Fibroblast of skin of scalp (primary cell): ENCODE measurements at places on chromosomes 2 and 18.

DNA sequence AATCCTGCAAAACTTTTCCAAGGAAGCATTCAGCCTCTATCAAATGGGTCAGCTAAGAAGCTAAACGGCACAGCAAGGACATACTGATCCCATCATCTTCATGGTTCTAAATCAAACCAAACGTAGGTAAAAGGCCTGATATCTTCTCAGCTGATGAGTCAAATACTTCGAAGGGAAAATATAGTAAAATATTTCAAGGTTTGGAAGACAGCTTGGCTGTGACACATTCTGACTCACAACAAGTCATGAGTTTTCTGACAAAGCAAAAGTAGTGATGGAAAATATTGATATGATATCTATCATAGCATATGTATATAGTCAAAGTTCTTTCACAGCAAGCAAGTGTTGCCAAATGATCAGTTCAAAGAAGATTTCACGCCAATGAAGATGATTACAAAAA is 31.5 kb downstream of the DOCK10 start:
- peak; percentile 70 for DNase-seq

- DNase-seq: peak; percentile 73
These were observed 20.3 kb downstream of the STRADB start for GRCh38 chr2:201471732-201472393.

- DNase-seq: peak; percentile 40
These were observed 237.5 kb downstream of the PIK3C3 start for GRCh38 chr18:42192251-42193248.

DNA sequence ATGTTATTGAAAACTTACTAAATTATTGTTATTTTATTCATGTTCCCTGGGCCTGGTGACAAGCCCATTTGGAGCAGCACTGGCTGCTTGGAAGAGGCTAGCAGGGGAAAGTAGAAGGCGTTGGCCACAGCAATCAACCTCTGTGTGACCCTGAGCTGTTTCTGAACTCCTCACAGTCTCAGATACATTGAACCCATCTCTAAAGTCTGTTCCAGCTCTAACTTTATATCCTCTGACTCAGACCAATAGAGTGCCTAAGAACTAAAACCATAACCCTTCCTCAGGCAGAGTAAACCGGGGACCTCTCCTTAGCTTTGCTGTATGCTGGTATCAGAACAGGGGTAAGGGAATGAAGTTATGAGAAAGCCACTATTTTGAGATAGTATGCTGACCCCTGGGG is 96.4 kb upstream of the NOL4 start:
- DNase-seq: no peak

- peak; percentile 84 for DNase-seq
These were observed 246.4 kb upstream of the PXDN start for GRCh38 chr2:1990724-1991123.

GRCh38 chr2:10903861-10904210 is 7.9 kb upstream of the KCNF1 start:
- no peak for DNase-seq

DNA sequence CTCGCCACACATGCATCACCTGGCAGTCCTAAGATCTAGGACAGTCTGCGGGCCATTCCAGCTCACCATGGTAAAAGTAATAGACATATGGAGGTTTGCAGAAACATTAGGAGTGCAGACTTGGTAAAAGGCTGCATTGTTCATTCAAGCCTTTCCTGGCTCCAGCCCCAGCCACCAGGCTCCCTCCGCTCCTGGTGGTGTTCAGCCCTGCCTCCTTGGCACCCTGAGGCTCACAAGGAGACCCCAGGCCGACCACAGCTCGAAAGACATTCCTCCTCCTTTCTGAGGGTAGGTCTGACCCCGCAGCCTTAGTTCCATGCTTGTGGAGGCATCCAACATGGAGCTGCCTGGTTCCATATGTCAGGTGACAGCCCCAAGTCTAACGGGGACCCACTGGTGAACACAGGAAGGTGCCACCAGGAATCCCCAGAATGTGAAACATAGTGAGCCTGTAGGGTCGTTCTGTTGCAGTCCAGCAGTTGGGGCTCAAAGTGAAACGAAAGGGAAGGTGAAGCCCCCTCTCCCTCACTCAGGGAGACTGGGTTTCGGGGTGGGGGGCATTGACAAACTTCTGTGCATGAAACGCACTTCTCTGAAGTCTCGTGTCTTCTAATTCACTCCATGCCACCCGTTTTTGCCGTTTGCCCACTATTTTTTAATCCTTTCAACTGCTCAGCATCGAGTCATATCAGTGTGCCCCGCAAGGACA is 5.0 kb upstream of the SP100 start:
- DNase-seq: no peak

DNA sequence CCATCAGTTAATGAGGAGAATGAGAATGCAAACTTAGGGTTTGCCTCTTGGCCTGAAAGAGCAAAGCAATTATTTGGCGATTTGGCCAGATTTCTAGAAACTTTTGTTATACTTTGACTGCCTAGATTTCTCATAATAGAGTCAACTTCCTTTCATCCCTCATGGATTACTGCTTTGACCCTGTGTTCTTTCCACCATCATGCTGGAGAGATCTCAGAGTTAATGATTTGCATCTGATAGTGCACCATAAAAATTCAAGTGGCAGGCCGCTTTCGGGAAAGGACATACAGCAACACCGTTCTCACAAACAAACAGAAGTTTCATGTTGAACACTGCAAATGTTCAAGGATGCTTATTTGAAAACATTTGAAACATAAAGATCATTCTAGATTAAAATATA is 143.7 kb upstream of the ZFP36L2 start:
- DNase-seq: no peak

GRCh38 chr2:65711863-65712262 is 279.5 kb upstream of the SPRED2 start:
- DNase-seq: no peak

DNA sequence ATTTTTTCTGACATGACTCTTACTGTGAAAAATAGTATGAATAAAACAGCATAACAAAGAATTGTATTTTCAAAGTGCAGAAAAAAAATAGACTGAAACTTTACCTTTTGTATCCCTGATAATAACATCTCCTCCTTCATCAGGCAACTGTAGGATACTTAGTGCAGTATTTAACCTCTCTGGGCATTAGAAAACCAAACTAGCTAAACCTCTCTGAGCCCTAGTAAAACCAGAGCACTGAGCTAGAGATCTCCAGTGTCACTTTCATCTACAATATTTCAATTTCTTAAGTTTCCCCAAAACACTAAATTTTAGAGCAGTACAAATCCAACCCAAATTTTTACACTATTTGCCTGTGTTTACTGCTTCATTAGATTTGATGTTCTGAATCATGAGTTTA is 594.0 kb upstream of the LINC00305 start:
- DNase-seq: no peak

DNA sequence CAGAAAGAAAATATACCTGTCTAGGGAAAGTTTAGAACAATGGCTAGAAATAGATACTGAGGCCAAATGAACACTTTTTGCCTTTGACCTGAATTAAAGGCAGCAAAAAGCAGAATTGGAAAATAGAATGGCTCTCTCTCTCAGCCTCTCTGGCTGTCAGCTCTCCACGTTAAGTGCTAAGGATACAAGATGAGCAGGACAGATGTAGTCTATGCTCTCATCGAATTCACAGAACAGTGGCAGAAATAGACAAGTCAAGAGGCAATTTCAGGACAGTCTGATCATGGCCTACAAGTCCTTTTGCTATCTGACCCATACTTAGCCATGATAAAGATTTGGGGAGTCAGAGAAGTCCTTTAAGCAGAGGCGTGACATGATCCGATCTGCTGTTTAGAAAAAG is 120.2 kb upstream of the CREB1 start:
- DNase-seq: no peak

GRCh38 chr2:67965246-67965645 is 97.6 kb downstream of the C1D start:
- DNase-seq: no peak

DNA sequence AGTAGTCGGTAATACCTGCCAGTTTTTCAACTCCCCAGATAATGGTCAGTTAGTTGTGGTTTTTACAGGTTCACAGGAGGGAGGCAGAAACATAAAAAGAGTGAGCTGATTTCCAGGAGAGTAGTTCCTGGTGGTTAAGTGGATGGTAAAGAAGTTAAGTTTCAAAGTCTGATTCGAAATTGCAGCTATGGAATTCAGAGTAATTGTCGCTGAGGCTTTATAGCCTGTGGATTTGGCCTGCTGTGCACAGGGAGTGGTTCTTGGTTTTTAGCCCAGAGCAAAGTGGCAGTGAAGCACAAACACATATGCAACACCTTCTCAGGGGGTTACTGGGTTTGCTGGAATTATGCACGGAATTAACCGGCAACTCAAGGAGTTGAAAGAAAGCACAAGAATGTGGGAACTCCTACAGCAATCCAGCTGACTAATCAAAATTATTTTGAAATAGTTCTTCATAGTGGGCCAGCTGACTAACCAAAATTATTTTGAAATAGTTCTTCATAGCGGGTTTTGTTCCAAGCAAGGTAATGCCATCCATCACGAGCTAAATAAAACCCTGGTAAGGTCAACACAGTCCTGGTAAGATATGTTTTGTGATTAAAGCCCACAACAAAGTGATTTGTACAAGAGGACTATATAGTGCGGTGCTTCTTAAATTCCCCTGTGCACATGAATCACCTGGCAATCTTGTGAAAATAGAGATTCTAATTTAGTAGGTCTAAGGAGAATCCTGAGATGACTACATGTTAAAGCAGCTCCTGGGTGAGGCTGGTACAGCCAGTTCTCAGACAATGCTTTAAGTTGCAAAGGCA is 94.4 kb downstream of the SGPP2 start:
- peak; percentile 12 for DNase-seq

GRCh38 chr2:121189011-121189410 is 96.0 kb downstream of the TFCP2L1 start:
- no peak for DNase-seq

GRCh38 chr2:238716171-238716570 is 131.7 kb upstream of the TWIST2 start:
- no peak for DNase-seq

GRCh38 chr2:29767606-29768335 is 153.6 kb downstream of the ALK start:
- DNase-seq: peak; percentile 20

GRCh38 chr18:60053747-60054304 is 154.0 kb downstream of the PMAIP1 start:
- peak; percentile 90 for DNase-seq

GRCh38 chr2:231007286-231008098 is 11.6 kb downstream of the SPATA3 start:
- no peak for DNase-seq

GRCh38 chr2:36502081-36502480 is 95.9 kb downstream of the FEZ2 start:
- no peak for DNase-seq

- peak; percentile 26 for DNase-seq
These were observed 190.3 kb upstream of the SLC8A1 start for GRCh38 chr2:40642237-40642636.

- peak; percentile 56 for DNase-seq
These were observed 945 bp upstream of the ASXL2 start for GRCh38 chr2:25879133-25879730.

- no peak for DNase-seq
These were observed 11.0 kb downstream of the FAM171B start for GRCh38 chr2:186704897-186705296.

DNA sequence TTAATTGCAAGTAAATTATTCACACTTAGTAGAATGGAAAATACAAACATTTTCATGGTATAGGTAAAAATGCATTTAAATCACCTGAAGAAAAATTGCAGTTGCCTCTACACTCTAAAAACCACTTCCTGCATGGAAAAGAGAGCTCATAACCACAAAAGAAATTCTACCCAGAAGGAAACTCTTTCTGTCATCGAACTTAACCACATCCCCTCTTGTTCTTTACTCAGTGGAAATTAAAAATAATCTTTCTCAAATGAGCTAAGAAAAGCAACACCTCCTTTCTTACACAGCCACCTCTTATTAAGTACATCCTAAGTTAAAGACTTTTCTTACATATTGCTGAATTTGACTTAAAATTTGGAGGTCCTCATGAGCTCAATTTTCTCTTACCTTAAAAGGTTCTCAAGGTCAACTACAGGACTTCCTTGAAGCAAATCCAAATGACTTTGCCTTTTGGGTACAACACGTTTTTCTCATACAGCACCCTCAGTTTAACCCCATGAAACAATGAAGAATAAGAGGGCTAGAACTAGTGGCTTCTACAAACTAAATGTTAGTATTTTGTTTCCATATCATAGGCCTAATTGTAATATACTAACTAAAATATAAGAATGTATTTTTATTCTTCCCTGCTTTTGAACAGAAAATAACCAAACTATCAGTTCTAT is 109.1 kb upstream of the CRIM1 start:
- DNase-seq: no peak

- no peak for DNase-seq
These were observed 48.4 kb downstream of the NEMP2 start for GRCh38 chr2:190486037-190486623.

DNA sequence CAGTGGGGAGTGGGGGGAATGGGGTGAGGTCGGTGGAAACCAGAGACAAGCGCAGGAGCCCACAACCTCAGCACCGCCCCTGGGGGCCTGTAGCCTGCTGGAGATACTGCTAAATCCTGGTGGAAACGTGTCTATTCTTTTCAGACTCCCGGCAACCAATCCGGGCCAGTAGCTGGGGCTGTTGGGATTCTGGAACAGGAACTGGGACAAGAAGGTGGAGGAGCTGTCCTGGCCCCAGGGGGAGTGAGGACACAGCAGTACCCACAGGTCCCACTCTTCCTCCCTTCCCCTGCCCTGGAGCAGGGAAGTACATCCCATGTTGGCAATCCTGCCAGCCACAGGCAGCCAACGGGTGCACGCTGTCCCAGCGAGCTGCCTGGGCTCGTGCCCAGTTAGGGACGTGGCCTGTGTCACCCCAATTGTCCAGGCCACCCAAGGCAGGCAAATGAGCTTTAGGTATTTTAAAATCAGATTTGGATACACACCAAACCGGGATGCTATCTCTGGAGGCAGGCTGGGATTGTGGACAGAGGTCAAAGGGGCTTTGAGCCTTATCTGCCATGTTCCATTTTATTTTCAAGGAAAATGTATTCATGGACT is 51.8 kb downstream of the HS1BP3 start:
- no peak for DNase-seq

DNA sequence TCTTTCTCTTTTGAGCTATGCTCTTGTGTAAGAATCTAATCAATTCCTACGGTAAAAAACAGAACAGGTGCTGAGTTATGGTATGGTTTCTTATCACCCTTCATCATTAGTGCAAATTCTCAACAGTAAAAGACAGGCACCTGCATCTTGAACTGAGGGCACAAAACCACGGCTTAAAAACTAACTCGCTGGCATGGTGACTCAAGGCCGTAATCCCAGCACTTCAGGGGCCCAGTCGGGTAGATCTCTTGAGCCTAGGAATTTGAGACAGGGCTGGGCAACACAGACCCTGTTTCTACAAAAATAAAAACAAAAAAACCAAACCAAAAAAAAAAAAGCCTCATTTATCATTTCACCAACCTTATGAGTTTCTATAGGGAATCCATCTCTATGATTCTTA is 33.3 kb downstream of the THAP4 start:
- DNase-seq: no peak

GRCh38 chr18:76496194-76496890 is 1.3 kb upstream of the ZNF516 start:
- DNase-seq: peak; percentile 53
